ENCODE measurements at places on chromosomes 5 and 9.

GRCh38 chr5:22102823-22103359, 750.3 kb downstream of the CDH12 start:
- no peak for DNase-seq

- DNase-seq = no peak
Observed at GRCh38 chr5:129906177-129906887, 2.1 kb downstream of the CHSY3 start.

DNA sequence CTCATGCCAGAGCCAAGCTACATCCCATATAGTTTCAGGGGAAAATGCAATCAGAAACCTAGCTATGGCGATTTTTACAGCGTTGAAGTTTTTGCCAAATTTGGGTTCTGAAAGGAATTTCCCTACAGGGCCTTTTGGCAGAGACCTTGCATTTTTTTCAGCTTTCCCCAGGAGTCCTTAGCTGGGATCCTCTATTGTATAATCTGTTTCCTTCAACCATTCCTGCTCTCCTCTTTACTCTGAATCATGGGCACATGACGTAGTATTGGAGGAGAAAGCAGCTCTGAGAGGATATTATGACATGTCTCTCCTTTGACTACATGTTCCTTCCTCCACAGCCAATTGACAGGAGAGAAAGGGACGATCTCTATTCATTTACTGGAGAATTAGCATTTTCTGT, 118.5 kb upstream of the ERCC6L2 start:
- no peak for DNase-seq

GRCh38 chr9:131522257-131523085, 8.6 kb downstream of the UCK1 start:
- no peak for DNase-seq

- no peak for DNase-seq
Observed at GRCh38 chr5:169114466-169115065, 186.4 kb downstream of the SLIT3 start.

DNA sequence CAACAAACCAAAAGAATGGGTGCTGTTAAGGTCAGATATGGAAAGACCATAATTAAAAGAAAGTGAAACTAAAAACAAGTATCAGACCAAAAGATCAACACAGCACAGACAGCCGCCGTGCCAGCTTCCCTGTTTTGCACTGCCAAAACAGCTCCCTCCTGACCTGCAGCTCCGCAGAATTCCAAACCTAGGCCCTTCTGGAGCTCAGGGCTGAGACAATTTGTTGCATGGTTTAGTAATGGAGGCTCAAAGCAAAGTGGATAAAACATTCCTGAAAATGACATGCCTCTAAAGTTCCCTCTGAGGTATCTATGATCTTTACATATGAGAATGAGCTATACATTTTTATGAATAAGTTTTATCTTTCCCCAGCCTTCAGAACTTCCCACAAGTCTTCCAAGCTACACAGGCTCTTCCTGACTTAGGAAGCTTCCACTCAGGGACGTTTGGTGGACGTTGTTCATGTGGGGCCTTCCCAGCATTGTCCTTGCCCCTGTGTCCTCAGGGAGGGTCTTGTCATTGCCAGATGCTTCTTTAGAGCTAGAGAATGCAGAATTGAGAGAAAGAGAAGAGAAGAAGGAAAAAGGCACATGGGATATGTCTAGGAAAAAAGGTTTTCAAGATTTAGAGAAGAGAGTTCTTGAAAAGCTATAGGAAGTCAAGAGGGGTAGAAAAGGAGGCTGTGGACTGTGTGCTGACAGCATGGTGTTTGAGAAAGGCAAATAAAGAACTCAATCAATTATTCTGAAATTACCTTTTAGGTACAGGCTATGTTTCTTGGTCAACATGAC, 28.4 kb upstream of the SSBP2 start:
- peak; percentile 39 for DNase-seq

Data from DMS 273 treated with DMSO at 0.1 percent for 48 hours (cell line).